Astrocyte of the spinal cord (primary cell): ENCODE measurements at places on chromosomes 4 and X.

DNA sequence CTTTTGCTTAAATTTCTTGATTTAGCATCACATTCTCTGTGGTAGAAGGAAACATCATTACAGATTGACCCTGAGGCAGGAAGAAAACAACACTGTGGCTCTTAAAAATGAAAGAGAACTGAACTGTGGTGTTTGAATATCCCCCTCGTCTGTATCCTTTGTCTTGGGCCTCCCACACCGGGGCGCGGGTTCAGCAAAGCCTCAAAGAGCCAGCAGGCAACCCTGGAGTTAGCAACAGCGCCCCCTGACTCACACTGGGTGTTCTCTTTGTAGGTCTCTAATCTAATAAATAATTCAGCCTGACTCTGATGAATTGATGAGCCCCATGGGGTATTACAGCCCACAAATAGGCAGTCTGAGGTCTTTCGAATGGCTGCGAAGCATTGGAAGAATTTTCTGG lies 46.1 kb upstream of the CTSO start:
- peak; percentile 32 for DNase-seq

DNA sequence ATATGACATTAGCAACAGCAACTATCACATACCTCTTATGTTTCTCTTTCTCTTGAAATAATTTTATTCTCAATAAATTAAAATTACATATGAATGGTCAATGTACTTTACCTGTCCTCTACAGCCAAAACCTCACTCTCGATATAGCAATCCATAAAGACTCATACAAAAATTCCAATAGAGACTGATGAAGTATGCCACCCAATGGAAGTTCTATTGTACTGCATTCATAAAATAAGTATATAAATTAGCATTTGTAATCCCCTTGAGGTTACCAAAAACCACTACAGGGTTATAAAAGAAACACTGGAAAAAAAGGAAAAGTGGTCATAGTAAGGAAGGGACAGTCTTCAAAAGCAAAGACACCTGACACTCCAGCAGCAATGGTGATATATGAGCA lies 32.8 kb downstream of the CLDN2 start:
- peak; percentile 35 for DNase-seq

- no peak for DNase-seq
Measured at GRCh38 chr4:8262637-8263322, 6.8 kb upstream of the HTRA3 start.

GRCh38 chrX:14963447-14964236 lies 90.4 kb downstream of the MOSPD2 start:
- DNase-seq = peak; percentile 49

GRCh38 chr4:169417629-169418282 lies 147.0 kb upstream of the SH3RF1 start:
- peak; percentile 15 for DNase-seq

DNA sequence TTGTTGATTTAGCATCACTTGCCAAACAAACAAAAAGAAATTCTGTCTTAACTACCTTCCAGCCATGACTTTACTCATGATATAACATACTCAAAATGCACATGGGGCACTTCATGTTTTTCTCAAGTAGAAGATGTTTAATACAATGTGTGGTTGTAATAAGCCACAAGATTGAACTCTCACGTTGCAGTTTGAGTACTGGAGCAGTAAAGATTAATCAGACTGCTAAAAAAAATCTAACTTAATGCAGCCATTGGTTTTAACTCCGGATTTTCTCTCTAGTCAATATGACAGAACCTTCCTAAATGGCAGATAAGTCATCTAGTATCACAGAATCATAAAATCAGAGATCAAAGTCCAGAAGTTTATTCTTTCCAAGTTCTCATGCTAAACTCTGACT lies 117.9 kb downstream of the SH3KBP1 start:
- DNase-seq = no peak

DNA sequence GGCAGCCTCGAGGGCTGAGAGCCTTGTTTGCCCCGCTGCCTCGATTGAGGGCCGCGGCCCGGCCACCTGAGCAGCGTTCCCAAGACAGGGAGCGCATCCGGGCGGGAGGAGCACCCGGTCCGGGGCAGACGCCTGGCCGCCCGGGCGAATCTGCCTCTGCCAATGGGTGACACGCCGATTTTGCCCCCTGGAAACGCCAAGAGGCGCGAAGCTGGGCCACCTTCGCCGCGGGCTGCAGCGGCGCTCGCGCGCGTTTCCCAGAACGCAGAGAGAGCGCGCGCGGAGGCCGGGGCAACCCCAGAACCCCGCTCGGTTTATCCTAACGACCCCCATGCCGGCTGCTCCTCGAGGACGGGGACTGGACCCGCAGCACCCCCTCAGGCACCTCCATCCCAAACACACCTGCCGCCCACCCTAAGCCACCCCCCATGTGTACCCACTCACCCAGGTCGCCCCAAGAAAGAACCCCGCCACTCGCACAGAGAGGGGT lies 575 bp downstream of the MAP7D2 start:
- no peak for DNase-seq

GRCh38 chr4:48462363-48462762 lies 20.8 kb upstream of the SLC10A4 start:
- DNase-seq = no peak

GRCh38 chr4:139550724-139551429 lies 5.1 kb downstream of the SETD7 start:
- peak; percentile 55 for DNase-seq

GRCh38 chr4:52552778-52553177 lies 106.3 kb downstream of the USP46 start:
- DNase-seq = no peak

- no peak for DNase-seq
Measured at GRCh38 chr4:31784558-31784957, 1064.4 kb downstream of the PCDH7 start.

DNA sequence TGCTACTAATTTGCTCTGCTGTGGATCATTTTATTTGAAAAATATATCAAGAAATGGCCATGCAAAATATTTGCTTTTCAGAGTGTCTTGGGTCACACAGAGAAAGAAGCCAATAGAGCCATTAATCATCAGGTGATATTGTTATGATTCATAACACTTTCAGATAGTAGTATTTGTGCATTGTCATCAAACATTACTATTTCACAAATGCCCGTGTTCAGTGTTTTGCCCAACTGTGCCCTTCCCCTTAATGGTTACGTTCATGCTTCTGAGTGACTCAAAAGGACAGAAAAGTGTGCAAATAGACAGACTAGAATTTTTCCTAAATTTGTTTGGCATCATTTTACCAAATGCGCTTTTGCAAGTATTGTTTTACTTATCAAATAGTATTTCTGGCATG lies 46.5 kb downstream of the PHOX2B start:
- DNase-seq = no peak

- DNase-seq = no peak
Measured at GRCh38 chr4:2646396-2647149, 109.6 kb downstream of the TNIP2 start.

DNA sequence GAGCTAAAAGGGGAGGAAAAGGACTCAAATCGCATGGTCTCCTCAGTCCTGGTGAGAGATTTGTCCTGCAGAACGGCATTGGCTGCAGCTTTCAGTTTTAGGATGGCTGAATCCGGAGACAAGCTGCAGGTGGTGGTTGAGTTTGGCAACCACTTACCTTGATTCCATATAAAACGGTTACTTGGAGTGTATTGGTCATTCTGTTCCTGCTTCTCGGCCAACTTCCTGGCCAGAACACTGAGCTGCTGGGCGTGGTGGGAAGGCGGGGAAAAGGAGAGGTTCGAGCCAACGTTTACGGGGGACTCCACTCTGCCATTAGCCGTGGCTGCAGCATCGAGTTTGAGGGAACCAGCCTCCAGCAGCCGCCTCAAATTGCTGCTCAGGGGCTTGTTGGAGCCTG lies 36.1 kb downstream of the ZNF827 start:
- DNase-seq = no peak

GRCh38 chr4:114180481-114180880 lies 201.0 kb upstream of the ARSJ start:
- DNase-seq = peak; percentile 91

GRCh38 chrX:261167-261918 lies 19.8 kb upstream of the PLCXD1 start:
- no peak for DNase-seq

- DNase-seq = no peak
Measured at GRCh38 chr4:9987749-9988362, 33.4 kb downstream of the SLC2A9 start.

DNA sequence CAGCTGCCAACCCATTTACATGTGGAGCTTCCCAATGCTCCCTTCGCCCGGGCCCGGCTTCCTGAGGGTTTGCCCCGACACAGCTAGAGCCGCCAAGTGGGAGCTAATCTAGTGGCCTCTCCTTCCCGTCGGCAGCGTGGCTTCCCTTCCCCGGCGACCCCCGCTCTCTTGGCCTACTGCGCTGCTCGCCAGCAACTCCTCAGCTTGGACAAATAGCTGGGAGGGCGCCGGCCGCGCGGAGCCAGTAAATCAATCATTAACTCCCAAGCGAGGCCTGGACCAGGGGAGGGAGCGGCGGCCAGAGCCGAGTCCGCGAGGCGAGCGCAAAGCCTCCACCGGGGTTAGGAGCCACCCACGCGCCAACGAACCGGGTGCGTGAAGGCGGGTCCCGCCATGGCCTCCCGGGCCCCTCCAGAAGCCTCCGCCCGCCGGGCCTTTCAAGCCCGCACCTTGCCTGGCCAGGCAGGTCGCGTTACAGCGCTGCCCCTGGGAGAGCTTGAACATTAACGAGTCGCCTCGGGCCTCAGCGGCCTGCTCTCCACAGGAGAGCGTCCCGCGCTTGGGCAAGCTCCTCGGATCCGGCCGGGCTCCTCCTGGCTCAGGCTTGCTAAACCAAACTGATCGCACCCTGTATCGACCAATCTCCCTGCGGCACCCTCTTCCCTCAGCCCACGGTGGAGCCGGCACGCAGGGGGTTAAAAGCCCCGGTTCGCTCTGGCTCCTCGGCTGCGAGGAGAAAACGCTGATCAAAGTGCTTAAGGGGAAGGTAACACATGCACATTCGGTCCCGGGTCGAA lies 10.6 kb upstream of the BCOR start:
- DNase-seq = no peak

DNA sequence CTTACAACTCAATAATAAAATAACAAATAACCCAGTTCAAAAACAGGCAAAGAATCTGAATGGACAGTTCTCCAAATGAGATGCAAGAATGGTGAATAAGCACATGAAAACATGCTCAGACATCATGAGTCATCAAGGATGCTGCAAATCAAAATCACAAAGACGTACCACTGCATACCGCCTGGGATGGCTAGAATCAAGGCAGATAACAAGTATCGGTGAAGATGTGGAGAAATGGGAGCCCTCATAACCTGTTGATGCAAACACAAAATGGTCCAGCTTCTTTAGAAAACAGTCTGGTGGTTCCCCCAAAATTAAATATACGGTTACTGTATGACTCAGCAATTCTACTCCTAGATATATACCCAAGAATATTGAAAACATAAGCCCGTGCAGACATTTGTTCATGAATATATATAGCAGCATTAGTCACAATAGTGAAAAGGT lies 32.5 kb downstream of the AKAP4 start:
- DNase-seq = no peak

DNA sequence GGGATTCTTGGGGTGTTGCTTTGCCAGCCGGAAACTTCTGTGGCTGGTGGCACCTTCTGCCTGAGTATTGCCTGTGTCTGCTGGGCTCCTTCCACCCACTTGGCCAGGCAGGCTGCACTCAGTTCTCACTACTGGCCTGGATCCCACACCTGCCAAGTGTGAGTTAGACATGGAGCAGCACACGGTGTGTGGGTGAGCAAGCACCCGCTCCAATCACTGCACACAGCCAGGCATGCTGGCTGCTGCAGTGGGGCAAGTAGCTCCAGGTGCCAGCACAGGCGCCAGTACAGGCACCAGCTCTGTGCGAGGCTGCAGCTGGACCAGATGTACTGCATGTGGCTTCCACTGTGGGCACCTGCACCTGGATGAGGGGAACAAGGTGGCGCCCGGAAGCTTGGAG lies 23.9 kb downstream of the DCUN1D4 start:
- DNase-seq = no peak

DNA sequence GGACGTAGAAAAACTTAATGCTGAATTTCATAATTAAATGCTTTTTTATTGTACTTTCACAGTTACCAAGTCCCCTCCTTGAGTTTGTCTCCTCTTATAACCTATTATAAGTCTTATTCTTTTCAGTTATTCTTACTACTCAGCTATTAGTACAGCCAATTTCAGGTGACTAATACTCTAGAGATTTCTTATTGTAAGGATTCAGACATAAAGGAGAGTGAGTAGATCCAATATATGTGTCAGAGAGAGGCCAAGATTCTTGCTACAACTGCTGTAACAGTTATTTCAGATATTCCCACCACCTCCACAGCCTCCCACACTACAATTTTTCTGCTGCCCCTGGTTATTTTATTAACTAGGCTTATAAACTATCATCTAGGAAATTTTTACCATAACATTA lies 274.5 kb downstream of the GPAT3 start:
- DNase-seq = peak; percentile 39

DNA sequence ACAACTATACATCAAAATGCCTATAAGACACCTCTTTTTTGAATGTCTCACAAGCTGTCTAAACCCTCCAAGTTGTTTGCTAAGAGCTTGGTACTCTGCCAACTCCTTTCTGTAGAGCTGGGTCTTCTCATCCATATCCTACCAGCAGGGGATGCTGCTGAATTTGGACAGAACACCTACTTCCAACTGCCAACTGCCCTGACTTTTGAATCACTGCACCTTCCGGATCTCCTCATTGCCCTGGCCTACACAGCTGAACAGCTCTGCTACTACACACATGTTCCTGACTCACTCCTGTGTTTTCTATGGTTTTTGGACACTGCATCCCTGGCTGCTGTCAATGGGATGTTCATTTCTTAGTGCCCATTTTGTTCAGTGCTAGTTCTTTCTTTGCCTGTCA lies 18.7 kb downstream of the FAM184B start:
- DNase-seq = peak; percentile 22

DNA sequence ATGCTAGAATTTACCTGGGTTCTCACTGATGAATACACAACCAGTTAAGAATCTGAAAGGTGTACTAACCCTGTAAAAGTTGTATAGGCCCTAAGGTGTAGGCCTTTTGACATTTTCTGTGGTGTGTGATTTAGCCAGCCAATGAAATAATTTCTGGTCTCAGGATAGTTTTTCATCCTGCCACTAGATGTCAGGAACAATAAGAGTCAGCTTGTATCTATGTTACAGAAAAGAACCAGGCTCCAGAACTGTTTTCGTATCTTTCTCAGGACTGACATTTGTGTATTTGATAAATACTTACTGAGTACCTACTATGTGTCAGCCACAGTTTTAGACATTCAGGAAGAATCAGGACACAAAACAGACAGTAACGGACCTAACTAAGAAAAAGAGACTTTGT lies 673.6 kb upstream of the TENM3 start:
- peak; percentile 64 for DNase-seq

DNA sequence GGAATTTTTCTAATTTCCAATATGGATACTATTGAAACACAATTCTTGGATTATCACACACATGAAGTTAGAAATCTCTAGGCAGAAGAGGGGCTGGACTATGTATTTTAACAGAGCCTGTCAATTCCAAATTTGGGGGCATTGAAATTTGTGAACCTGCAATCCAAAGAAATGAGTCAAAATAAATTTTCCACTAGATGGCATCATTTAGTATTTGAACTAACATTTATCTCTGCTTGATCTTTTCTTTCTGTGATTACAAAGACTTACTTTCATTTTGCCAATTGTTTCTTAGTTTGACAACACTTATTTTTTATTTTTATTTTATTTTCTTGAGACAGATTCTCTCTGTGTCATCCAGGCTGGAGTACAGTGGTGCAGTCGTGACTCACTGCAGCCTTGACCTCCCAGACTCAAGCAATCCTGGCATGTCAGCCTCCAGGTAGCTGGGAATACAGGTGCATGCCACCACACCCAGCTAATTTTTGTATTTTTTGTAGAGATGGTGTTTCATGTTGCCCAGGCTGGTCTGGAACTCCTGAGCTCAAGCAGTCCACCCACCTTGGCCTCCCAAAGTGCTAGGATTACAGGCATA lies 2.7 kb upstream of the PYURF start:
- no peak for DNase-seq

- no peak for DNase-seq
Measured at GRCh38 chr4:59341506-59341905, 1858.6 kb upstream of the ADGRL3 start.
